ENCODE measurements at places on chromosomes 6 and 20.

DNA sequence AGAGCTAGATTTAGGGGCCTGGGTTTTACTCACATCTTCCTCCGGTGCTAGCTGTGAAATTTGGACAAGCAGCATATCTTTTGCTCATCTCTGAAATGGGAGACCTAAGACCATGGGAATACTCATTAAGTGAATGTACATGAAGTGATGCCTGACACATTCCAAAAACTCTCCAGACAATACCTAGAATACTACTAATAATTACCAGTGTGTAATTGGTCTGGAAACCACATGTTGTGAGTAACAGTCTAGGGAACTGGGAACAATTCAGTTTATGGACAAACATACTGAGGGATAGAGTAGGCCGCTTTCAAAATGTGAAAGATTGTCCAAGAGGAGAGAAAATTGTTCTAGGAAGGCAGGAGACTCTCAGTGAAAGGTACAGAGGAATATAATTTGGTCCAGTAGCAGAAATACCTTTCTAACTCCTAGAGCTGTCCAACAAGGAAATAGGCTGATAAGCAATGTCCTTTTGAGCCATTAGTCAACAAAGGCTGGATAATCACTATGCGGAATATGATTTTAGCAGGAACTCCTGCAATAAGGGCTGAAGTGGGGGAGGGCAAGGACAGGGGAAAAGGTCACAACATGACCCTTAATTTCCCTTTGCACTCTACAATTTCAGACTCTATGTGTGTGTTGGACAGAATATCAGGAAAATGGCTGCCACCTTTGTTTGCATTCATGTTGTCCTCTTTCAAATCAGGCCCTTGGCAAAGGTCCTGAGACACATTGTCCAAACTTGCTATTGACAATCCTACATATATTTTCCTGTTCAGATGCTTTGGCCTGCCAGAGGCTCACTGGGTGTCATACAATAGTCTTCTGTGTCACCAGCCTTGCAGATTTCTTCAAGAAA, 315.4 kb downstream of the PLCB1 start:
- no peak for DNase-seq

GRCh38 chr6:148422085-148422484, 79.4 kb downstream of the SASH1 start:
- DNase-seq = no peak

DNA sequence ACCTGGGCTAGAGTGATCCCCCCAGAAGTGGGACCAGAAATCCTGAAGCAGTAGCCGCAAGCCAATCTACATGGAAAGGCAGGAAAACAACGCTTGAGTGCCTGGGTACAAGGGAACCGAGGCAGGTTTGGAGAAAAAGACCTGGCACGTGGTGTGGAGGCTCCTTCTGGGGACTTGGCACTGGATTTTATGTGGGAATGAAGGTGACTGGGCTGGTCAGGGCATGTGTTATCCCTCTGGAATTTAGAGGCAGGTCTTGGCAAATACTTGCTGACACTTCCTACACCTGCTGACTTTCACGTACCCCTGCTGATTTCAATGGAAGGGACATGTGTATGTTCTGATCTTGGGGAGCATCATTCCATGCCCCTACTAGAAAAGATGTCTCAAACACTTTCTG, 25.0 kb upstream of the FAM217A start:
- DNase-seq = no peak

DNA sequence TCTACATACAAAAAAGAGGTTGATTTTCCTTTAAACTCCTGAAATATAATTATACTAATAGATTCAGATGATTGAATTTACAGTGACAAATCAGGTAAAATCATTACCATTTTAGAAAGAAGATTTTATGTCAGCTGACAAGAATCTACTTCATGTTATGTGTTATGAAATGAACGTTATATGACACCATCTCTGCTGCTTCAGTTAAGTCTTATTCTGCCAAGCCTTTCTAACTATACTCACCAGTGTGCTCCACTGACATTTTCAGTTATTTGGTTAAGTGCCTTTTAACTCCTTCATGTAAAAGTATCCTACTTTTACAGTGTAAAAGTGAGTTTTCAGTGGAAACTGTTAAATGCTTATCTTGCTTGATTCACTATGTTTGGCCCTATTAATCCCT, 80.4 kb downstream of the RWDD2A start:
- DNase-seq = no peak

DNA sequence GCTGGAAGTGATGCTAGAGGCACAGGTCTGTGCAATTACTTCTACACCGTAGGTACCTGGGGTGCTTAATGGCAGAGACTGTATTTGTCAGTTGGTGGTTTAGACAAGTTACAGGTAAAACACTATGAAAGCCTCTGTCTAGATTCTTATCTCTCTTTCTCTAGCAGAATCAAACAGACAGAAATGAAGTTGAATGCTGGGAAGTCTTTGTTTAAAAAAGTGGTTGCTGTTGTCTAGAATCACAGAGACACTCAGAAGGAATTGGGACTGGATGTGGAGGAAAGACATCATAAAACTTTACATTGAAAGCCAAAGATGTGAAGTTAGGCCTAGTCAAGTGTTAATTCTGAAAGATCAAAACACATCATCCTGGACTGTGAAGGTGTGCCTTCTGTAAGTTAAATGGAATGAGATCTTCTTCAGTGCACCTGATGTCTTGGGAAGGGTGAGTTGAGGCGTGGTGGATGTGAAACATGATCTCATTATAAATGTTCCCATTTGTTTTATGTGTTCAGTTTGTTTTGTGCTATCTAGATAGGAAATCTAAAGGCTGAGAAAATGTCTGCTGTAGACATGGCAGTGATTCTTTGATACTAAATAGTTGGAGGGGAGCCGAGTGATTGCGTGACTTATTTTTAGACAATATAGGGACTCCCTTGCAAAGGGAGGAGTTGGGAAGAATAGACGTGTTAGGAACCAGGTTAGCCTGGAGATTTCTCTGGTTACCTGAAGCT, 290.2 kb downstream of the SOX4 start:
- no peak for DNase-seq

Measured in kidney capillary endothelial cell (primary cell).